ENCODE measurements at places on chromosomes 6 and 20.

GRCh38 chr6:133951881-133952814 is 876 bp upstream of the TBPL1 start:
- DNase-seq = peak; percentile 76

- DNase-seq = no peak
Observed at GRCh38 chr6:1624058-1624850, 14.5 kb downstream of the FOXC1 start.

DNA sequence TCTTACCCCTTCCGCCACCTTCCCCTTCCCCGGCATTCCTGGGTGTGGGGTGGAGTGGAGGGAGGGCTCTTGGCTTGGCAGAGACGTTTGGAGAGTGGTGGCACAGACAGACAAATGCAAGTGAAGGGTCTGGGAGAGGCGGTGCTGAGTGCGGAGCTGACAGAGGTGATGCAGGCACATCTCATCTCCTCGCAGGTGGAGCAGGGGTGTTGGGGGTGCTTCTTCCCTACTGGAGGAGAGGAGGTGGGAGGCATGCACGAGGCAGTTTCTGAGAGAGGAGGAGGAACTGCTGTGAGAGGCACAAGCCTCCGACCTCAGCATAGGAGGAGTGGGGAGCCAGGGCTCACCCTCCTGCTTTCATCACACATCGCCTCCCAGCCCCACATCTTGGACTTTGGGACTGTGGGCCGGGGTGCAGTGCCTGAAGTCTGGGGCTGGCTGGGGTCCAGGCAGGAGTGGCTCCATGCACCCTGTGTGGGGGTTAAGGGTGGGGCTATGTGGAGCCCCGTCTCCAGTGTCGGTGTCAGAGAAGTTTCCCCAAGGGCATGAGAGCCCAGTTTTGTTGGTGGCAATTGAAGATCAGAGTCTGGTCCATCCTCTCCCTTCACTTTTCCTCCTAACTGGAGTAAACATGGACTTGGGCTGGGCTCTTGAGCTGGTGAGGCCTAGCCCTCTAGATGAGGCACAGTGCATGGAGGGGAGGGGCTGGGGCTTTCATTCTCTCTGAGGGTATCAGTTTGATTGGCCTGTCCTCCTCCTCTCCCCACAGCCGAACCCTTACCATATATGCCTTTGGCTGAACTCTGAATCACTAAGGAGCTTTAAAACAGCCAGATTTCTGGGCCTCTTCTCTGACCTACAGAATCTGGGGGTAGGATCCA is 20.2 kb upstream of the SLC22A7 start:
- no peak for DNase-seq

DNA sequence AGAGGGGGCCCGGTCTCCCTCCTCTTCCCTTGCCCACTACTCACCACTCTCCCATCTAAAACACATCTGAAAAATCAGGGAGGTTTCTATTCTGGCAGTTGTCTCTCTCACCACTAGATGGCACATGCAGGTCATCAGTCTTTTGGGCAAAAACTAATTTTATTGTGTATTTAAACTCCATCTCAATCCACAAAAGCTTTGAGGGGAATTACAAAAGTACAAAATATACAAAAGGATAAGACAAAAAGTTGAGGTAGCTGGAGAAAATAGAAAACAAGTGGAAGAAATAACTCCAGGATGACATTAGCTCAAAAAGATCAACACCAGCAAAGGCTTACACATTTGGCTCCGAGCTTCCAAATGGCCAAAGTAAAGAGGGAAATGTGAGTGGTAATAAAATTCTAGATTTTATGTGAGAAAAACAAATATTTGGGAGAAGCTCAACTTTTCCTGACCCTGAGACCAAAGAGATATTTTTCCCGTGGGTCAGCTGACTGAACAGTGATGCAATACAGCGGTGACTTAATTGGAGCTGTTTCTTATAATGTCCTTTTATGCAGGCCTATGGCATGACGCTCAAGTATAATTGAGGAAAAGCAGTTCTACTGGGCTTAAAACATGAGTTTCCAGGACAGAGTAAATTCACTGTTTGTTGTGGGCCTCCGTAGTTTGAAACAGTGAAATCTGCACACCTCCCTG is 79.8 kb upstream of the CHD6 start:
- DNase-seq = peak; percentile 50

- DNase-seq = no peak
Observed at GRCh38 chr20:2416541-2417212, 36.0 kb downstream of the TGM6 start.

DNA sequence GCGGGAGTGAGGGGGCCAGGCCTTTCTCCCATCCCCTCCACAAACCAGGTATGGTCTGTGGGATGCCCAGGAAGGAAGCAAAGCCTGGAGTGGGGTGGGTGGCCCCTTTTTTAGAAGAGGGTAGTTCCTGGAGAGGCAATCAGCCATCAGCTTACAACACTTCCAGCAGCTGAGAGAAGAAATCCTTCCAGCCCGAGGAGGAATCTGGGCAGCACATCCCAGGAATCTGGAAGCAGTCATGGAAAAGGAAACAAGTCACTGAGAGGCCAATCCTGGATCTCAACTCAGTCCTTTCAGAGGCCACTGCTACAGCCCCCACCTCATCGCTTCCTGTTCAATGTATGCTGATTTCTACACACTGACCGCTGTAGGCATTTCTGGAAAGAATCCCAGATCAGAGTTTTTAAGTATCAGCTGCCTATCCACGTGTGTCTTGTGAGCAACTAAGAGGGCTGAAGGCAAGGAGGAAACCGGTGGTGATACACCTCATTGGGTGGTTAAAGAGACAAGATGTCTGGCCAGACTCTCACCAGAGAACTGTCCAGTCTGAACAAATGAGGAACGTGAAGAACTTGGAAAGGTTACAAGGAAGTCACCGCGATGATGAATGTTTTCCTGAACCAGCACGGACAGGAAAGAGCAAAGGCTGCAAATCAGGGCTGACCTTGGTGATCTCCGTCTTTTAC is 92.9 kb upstream of the SHLD1 start:
- DNase-seq = no peak

- DNase-seq = no peak
Observed at GRCh38 chr20:3014179-3014578, 29.2 kb upstream of the GNRH2 start.

DNA sequence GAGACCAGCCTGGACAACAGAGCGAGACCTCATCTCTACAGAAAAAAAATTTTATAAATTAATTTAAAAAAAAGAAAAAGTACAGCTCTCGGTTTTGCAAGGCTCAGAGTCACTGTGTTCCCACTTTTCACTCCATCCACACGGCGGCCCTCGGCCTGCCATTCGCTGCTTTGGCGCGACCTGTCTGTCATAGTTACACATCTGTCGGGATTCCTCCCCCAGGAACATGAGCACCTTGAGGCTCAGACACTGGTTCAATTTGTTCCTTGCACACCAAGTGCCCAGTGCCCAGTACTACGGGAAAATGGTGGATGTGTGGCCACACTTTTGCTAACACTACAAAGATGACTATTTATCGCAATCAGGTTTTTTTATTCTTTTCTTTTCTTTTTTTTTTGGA is 8.4 kb downstream of the CTSZ start:
- DNase-seq = no peak

DNA sequence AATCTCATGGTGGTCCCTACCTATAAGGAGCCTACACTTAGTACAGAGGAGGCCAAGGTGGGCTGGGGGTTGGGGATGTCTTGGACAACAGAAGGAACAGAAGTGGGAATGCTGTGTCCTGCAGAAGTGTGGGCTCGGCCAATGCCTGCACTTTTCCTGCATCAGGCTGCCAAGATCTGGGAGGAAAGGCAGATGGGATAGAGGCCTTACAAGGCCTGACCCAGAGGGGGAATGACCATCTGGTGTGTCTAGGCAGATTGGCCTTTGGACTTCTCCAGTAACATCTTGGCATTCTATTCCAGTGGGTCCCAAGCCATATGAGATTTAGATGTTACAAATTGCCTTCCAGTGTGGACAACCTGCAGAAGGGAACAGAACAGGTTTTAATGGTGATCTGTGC is 124.7 kb upstream of the GPR6 start:
- no peak for DNase-seq

- DNase-seq = peak; percentile 23
Observed at GRCh38 chr20:35523298-35523888, 6.1 kb downstream of the C20orf173 start.

GRCh38 chr20:30985386-30985785 is 272.1 kb upstream of the DEFB115 start:
- no peak for DNase-seq

GRCh38 chr6:44074439-44074812 is 52.8 kb downstream of the MRPL14 start:
- DNase-seq = peak; percentile 69

- no peak for DNase-seq
Observed at GRCh38 chr6:128117916-128118315, 217.1 kb upstream of the THEMIS start.

GRCh38 chr6:16973051-16973450 is 128.8 kb upstream of the STMND1 start:
- no peak for DNase-seq

DNA sequence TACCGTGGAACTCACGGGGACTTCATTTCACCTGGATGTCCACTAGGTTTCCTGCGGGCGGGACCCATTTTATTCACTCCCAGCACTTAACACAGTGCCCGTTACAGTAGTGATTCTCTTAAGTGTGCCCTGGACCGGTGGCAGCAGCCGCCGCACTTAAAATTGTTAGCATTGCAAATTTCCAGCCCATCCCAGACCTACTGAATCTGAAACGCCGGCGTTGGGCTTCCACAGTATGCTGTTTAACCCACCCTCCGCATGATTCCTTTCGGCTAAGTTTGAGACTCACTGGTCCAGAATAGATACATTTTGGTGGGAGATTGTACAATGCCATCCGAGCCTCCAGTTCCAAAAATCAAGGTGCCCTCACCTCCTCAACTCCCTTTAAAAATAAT is 967 bp downstream of the SMPDL3A start:
- no peak for DNase-seq

DNA sequence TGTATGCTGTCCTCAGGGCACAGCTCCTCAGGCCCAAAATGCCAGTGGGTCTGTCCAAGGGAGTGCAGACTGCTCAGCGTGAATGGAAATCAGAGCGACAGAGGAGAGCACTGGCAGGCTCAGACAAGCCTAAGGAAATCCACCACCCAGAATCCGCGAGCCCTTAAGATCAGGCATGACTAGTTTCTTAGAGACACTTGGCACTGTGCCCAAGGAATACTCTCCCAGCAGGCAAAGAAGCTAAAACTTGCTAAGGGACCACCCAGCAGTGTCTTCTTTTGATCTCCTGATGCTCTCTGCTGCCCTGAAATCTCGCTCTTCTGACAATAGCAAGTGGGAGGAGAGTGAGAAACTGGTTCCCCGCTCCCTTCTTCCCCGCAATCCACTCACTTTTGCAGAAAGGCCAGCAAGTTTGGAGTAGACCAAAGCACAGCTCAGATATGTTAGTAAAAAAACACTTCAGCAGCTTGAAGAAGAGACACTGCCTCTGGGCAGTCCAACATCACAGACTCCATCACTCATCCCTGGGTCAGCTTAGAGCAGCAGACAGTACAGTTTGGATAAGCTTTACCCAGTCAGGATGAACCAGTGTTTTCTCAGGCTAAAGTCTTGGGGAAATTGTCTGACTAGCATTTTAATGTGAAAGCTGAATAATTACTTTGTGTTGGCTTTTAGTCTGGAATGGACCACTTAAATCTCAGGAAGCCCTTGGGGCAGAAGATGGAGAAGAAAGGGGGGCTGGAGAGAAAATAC is 32.4 kb downstream of the TRAF3IP2 start:
- no peak for DNase-seq

DNA sequence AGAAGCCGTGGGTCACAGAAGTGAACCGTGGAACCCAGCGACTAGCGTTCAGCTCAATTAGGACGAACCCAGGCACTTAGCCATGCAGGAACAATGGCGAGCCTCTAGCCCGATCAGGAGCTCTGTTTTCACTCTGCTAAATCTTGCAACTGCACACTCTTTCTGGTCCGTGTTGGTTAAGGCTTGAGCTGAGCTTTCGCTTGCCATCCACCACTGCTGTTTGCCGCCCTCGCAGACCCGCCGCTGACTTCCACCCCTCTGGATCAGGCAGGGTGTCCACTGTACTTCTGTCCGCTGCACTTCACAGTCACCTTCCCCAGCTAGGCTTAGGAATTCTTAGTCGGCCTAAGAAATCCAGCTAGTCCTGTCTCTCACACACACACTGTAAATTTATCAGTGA is 25.7 kb upstream of the SLC32A1 start:
- no peak for DNase-seq

DNA sequence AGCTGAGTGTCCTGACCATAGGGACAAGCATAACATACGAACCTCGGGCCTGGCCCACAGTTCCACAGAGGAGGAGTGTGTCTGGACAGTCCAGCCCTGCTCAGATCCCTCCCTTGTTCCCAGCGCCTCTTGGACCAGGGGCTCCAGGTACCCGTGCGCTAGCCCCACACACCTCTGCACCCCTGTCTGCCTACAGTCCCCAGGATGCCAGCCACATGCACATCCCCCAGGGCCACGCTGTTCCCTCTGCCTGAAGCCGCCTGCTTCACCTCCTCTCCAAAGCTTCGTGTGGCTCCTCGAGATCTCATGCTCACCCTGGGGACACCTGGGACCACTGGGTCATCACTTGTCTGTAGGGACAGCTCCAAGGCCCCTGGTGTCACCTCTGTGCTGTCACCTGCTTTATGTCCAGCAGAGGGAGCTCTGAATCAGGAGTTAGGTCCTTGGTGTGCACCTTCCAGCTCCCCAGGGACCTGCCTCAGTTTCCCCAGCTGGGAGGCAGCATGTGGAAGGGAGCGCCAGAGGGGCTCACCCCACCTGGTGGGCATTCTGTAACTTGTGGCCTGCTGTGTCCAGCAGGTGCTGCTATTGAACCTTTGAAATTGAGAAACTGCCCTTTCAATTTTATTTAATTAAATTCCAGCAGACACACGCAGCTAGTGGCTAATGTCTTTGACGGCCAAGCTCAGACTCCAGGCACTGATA is 7.3 kb upstream of the YTHDF1 start:
- peak; percentile 52 for DNase-seq

- DNase-seq = no peak
Observed at GRCh38 chr20:58297394-58297793, 12.1 kb upstream of the RAB22A start.

- DNase-seq = no peak
Observed at GRCh38 chr6:161542346-161542980, 268.6 kb upstream of the AGPAT4 start.

Data from CD4-positive, alpha-beta T cell treated with Interleukin-12 subunit alpha and Interleukin-12 subunit beta, for 1 hour (primary cell).